Activated CD8-positive, alpha-beta memory T cell treated with anti-CD3 and anti-CD28 coated beads, Interleukin-2, amount 10 ng/mL, durations not matched to agents 7 days and 5 days (primary cell): ENCODE measurements at places on chromosomes 6 and 20.

DNA sequence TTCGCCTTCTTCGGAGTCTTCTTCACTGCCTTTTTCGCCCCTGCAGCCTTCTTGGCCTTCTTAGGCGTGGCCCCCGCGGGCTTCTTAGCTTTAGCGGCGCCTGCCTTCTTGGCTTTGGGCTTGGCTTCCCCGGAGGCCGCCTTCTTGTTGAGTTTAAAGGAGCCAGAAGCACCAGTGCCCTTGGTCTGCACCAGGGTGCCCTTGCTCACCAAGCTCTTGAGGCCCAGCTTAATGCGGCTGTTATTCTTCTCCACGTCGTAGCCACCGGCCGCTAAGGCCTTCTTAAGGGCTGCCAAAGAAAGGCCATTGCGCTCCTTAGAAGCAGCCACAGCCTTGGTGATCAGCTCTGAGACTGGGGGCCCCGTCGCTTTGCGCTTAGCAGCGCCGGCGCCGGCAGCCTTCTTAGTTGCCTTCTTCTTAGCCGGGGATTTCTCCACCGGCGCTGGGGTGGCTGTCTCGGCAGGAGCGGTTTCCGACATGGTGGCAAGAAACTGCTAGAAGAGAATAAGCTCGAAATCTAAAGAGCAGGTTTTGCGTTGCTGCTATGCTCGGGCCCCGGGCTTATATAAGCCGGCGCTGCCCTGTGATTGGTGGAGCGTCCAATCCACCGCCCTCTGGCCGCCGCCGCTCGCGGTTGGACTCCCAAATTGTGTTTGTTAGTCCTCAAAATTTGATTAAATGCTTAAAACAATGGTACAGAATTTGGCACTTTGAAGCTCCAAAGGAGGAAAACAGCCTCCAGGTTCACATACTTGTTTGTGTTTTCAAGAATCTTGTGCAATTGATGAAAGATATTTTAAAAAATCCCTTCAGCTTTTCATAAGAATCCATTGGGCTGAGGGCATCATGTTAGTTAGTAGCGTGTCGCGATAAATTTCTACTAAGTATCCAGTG lies 44.9 kb downstream of the OR2B2 start:
- DNase-seq = peak; percentile 93

DNA sequence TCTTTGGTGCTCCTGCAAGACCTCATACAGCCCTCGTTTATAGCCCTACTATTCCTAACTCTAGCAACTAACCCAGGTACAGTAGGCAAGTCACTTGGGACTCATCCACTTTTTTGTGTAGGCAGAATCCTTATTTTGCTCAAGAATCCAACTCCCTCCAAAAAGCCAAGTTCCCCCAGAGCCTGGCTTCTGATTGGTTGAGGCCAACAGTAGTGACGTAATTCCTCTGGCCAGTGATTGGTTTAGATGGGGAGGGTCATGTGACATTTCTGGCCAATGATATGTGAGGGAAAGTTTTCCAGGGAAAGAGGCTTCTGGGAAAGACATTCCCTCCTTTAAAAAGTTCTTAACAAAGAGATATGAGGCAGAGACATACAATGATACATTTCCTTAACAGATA lies 32.1 kb downstream of the KIAA1755 start:
- no peak for DNase-seq

DNA sequence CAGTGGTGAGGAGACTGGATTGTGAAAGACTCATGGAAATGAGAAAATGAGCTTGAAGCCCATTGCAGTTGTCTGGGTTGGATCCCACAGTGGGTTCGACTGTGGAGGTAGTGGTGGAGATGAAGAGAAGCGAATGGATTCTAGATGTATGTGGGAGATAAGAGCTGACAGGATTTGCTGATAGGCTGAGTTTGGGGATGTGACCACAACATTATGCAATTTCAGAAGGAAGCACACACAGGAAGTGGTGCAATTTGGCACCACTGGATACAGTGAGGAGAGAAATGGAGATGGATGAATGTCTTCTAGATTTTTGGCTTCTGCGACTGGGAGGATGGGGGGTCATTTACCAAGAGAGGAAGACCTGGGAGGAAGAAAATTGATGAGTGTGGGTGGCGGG lies 64.4 kb upstream of the MAFB start:
- DNase-seq = no peak

- DNase-seq = no peak
These were observed 21.0 kb downstream of the XRN2 start for GRCh38 chr20:21324126-21324525.

- peak; percentile 93 for DNase-seq
These were observed 210.2 kb downstream of the TMEM200A start for GRCh38 chr6:130575971-130576370.

- DNase-seq = no peak
These were observed 101.2 kb downstream of the GMDS start for GRCh38 chr6:2144210-2144609.

GRCh38 chr6:150987371-150987828 lies 121.9 kb downstream of the MTHFD1L start:
- DNase-seq = peak; percentile 82

GRCh38 chr6:13553646-13554045 lies 20.8 kb upstream of the SIRT5 start:
- no peak for DNase-seq

- DNase-seq = no peak
These were observed 117.8 kb downstream of the WDR27 start for GRCh38 chr6:169583886-169584541.

DNA sequence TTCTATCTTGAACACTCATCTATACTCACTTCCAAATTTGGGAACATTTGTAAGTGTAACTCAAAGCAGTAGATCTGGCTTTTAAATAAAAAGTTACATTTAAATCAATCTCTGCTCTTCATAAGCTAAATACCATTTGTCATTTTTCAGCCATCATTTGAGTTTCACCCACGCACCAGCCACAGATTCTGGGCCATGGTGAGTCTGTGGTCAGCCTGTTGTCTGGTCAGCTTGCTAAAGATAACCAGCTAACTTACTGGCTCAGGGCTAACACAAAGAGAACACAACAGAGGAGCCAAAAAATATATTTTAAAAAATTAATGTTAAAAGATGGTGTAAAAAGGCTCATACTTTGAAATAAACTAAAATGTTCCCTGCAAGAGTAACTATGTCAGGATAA lies 181.3 kb downstream of the KIF6 start:
- DNase-seq = no peak

GRCh38 chr20:38021087-38021772 lies 12.0 kb downstream of the TTI1 start:
- DNase-seq = no peak

DNA sequence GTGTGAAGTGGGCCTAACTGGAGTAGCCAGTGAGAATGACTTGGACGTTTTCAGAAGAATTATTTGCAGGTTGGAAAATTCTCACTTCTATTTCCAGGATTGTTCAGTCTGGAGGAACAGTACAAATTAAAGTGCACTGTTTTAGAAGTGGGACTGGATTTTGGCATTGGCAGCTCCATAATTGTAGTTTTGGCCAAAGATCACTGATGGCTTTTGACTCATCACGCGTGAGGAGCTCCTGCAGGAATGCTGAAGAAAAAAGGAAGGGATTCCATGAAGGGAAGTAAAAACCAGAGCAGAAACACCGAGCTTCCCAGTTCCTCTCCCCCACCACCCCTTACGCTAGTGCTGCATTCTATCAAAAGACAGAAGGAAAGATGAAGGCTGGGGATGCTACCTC lies 103.5 kb downstream of the JARID2 start:
- no peak for DNase-seq

- no peak for DNase-seq
These were observed 83.2 kb upstream of the PAX1 start for GRCh38 chr20:21622097-21622857.

DNA sequence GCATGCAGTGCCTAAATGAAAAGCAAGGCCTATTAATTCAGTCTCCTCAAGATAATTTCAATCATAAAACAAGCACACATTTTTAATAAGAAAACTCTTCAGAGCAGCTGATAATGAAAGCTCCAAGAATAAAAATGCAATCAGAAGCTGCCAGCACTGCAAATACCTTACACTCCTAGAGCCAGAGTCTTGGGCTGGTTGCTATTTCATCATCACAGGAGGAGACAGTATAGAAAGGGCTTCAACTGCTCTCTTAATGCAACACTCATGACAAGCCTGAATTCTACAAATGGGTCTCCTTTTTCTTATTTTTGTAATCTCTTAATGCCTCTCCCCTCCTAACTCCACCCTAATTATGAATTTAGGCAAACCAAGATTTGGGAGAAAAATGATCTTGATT lies 11.2 kb upstream of the MC3R start:
- DNase-seq = no peak

DNA sequence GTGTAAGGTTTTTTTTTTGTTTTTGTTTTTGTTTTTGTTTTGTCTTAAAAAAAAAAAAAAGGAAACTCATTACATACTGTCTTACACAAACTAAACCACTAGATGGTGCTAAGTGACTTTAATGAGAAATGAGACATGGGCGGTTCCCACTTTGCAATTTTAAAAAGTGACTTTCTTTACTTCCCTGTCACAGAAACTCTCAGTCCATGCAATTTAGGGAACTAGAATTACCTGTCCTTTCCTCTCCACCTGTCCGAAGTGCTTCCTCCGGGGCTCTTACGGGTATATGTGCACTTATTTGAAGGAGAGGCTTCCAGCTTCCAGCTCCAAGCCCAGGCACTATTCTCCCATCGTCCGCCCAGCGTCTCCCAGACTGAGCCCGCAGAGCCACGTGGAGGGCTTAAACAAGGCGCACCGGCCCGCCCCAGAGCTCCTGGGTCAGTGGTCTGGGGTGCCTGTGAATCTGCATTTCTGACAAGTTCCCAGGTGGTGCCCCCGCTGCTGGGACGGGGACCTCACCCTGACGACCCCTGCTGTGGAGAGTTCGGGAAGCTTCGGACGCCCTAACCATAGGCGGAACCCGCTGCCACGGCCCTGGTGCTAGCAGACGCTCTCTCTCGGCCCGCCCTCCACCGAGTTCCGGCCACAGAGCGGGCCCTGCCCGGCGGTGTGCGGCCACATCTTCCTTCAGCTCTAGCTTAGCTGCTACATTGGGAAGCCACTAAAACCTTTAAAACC lies 26.1 kb downstream of the BFSP1 start:
- DNase-seq = peak; percentile 89

GRCh38 chr6:116411284-116411623 lies 40.5 kb downstream of the DSE start:
- no peak for DNase-seq

- DNase-seq = no peak
These were observed 88.2 kb upstream of the DST start for GRCh38 chr6:56730663-56731529.

GRCh38 chr6:166223079-166223478 lies 55.4 kb upstream of the TBXT start:
- no peak for DNase-seq

GRCh38 chr20:2701671-2702081 lies 9.1 kb downstream of the EBF4 start:
- peak; percentile 39 for DNase-seq

DNA sequence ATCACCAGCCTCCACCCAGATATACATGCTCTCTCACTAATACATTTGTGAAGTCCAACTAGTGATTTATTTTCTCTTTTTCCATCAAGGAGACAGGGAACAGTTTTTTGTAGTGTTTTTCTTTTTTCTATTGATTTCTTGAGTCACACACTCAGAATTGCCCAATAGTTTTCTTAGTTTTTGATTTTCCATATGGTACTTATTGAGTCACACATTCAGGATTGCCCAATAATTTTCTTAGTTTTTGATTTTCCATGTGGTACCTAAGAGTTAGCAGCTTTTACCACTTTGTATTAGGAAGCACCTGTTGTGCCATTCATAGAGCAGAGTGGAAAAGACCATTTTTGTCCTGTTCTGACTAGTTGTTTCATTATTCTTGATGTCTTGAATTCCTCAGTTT lies 1268.8 kb downstream of the EPHA7 start:
- DNase-seq = no peak

GRCh38 chr20:5031206-5031557 lies 29.9 kb upstream of the SLC23A2 start:
- DNase-seq = no peak

DNA sequence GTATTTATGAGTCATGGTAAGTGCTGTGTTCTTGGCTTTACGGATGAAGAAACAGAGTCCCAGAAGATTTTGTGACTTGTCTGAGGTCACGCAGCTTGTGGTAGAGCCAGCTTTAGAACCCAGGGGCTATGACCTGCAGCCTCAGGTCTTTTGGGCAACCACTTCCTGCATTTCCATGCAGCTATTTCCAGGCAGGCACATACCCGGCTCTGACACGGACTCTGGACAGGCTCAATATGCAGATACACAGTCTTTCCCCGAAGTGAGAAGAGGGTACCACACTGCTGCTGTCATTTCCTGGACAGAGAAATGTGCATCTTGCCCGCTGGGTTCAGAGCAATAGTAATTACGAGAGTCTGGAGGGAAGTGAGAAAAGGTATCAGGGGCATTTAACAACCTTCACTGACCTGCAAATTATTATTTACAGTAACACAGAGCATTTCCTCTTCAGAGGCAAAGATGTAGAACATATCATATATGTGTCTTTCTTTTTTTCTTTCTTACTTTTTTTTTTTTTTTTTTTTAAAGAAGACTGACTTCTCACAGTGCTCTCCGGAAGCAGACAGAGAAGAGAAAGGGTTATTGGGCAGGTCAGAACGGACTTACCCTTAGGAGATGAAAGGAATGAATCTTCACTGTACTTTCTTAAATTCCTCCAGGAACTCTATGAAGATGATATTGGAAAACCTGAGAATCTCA lies 185.1 kb downstream of the CLIC5 start:
- peak; percentile 84 for DNase-seq

- peak; percentile 75 for DNase-seq
These were observed 156.8 kb downstream of the DNAH8 start for GRCh38 chr6:38871741-38872568.

- no peak for DNase-seq
These were observed 106.0 kb downstream of the PRIM2 start for GRCh38 chr6:57423468-57423867.

GRCh38 chr20:46626758-46627157 lies 24.5 kb downstream of the SLC13A3 start:
- no peak for DNase-seq

GRCh38 chr6:12170351-12171092 lies 119.6 kb upstream of the EDN1 start:
- DNase-seq = no peak

DNA sequence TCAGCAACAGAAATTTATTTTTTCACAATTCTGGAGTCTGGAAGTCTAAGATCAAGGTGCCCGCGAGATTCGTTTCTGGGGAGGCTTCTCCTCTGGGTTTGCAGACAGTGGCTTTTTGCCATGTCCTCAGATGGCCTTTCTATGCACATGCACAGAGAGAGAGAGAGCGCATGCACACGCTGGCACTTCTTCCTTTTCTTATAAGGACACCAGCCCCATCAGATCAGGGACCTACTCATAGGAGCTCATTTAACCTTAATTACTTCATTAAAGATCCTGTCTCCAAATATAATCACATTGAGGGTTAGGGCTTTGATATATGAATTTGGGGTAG lies 260.7 kb upstream of the PLCB4 start:
- DNase-seq = no peak
